Activated CD4-positive, alpha-beta T cell treated with anti-CD3 and anti-CD28 coated beads, Interleukin-2, amount 50 U/mL, for 4 hours (primary cell): ENCODE measurements at places on chromosomes 7 and 10.

DNA sequence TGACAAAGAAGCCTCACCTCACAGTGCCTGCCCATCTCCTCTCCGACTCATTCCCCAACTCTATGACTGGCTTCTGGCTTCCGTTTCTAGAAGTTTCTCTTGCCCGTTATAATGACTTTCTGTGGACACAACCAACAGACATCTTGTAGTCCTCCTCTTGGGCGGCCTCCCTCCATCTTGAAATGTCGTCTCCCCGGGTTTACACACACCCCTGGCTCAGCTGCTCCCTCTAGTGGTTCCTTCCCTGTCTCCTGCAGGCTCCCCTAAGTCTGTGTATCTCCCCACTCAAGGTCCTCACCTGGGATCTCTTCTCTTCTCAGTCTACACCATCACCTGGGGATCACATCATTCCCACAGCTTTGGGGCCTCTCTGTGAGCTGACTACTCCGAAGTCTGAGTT lies 123.4 kb upstream of the NEBL start:
- no peak for DNase-seq

DNA sequence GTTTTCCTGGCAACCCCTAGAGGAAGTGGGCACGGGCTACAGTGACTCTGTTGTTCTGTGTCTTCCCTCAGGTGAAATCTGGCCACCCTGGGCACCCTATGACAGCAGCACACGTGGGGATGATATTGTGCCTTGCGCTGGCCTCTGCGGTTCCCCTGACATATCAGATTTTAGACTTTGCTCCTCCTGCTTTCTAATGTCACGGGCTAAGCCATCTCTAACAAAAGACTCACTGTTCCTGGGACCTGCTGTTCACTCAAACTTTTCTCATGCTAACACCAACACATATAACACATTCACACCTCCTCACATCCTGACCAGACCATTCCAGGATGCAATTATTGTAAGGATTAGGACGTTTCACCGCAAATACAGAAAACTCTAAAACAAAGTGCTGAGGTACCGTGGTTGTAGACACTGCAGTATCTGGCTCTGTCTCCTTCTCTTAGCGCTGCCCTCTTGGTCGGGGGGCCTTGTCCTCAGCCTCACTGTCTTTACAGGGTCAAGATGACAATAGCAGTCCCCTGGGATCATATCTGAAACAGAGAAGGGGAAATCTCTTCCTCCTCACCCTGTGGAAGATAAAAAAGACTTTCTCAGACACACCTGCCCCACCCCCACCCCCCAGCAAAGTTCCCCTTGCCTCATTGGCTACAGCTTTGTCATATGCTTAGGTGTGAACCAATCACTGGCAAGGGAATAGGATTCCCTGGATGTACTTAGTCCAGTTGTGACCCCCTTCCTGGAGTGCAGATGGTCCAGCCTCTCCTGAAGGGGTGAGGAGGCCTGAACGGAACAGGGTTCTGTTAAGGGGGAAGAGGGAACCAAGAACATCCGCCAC lies 14.1 kb downstream of the CHN2 start:
- no peak for DNase-seq

DNA sequence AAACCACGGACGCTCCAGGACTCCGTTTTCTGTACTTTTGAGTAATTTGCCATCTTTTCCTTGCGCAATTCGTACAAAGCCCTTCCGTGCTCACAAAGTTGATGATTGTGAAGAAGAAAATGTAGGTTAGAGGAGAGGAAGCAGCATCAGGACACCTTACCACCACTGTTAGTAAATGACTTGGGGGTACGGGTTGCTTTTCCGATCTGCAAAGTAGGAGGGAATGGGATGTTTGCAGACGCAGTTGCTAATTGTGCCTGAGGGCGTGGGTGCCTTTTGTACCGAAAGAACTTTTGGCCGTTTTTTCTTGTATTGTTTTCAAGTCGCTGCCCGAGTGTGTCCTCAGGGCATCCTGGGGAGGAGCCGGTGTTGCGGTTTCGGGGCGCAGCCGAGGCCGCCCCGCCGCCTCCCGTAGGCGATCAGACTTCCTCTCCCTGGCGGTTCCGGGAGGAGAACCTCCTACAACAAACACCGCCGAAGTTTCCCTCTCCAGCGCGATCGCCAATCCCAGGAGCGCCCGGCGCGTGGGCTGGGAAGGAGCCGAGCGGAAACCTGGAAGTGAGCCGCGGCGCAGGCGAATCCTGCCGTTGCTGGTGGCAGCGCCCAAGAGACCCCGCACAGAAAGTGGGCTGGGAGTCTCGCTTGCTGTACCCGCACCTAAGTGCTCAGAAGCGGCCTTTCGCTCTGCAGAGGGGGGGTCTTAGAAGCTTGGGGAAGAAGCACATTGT lies 1.0 kb downstream of the PRR15 start:
- DNase-seq: no peak

GRCh38 chr10:31707093-31708039 lies 221.3 kb downstream of the ARHGAP12 start:
- peak; percentile 4 for DNase-seq

DNA sequence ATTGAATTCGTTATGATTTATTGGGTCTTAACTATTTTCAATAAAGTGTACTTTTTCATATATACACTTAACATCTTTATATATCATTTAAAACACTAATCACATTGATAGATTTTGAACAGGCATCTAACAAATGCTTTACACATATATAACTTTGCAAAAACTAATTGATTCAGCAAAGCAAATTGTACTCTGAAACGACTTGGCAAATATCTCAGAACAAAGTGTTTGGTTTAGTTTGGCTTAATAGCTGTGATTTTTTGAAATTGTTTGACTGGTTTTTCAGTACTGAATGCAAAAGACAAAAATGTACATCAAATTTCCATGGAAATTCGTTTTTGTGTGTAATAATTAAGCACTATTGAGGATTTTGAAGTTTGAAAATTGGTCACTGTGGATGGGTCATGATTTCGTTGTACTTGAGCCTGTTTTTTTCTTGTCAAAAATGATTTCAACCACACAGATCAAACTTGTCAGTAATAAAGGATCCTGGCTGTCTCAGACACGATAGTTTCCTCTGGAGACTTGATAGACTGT lies 125.3 kb upstream of the SLC25A13 start:
- DNase-seq: no peak

GRCh38 chr7:45701701-45702510 lies 127.7 kb downstream of the ADCY1 start:
- no peak for DNase-seq

GRCh38 chr10:12852687-12853086 lies 148.8 kb downstream of the CCDC3 start:
- DNase-seq: no peak

DNA sequence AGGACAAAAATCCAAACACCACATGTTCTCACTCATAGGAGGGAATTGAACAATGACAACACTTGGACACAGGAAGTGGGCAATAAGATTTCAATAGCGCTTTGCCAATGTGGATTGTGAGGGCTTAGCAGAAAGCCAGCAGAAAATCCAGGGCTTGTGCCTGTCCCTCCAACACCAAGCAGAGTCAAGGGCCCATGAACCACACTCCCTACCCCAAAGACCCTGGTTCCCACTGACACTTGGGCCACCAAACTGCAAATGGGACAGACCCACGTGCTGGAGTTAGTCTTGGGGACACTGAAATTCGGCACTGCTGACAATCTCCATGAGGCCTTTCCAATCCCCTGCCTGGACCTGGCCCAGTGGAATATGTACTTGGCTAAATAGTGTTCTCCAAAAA lies 67.0 kb downstream of the GRID1 start:
- no peak for DNase-seq

DNA sequence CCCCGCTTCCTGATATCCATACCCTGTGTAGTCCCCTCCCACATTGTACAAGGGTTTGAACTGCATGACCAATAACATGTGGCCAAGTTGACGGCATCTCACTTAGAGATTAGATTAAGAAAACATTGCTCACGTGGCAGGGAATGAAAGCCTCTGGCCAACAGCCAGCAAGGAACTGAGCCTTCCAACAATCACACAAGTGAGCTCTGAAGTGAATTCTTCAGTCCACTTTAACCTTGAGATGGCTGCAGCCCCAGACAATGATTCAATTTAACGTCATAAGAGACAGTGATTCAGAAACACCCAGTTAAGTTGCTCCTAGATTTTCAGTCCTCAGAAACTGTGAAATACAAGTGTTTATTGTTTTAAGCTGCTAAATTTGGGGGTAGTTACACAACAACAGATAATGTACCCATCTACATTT lies 165.9 kb upstream of the PLXNA4 start:
- DNase-seq: no peak

- no peak for DNase-seq
These were observed 57.6 kb upstream of the TARP start for GRCh38 chr7:38330861-38331621.

GRCh38 chr7:98740643-98741042 lies 123.6 kb downstream of the NPTX2 start:
- DNase-seq: no peak

DNA sequence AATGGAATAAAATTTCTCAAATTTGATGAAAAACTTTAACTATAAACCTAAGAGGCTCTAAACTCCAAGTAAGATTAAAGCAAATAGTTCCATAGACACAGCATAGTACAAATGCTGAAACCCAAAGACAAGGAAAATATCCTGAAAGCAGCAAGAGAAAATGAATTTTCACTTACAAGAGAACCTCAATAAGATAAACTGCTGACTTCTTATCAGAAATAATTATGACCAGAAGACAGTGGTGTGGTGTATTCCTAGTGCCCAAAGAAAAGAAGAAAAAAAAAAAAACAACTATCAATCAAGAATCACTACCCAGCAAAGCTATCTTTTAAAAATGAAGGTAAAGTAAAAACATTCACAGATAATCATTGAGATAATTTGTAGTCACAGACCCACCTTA lies 106.3 kb downstream of the DYNC1I1 start:
- no peak for DNase-seq

- DNase-seq: no peak
These were observed 27.1 kb upstream of the SOSTDC1 start for GRCh38 chr7:16492513-16493062.
